ENCODE measurements at places on chromosomes 2 and 18.

GRCh38 chr2:86596118-86596517, 27.5 kb downstream of the RNF103 start:
- no peak for DNase-seq

GRCh38 chr2:58852243-58852642, 611.1 kb upstream of the FANCL start:
- no peak for DNase-seq

- DNase-seq, result no peak
These were observed 1.3 kb downstream of the TAF1B start for GRCh38 chr2:9844576-9844975.

- DNase-seq, result no peak
These were observed 114.9 kb upstream of the SEC11C start for GRCh38 chr18:59024829-59025228.

DNA sequence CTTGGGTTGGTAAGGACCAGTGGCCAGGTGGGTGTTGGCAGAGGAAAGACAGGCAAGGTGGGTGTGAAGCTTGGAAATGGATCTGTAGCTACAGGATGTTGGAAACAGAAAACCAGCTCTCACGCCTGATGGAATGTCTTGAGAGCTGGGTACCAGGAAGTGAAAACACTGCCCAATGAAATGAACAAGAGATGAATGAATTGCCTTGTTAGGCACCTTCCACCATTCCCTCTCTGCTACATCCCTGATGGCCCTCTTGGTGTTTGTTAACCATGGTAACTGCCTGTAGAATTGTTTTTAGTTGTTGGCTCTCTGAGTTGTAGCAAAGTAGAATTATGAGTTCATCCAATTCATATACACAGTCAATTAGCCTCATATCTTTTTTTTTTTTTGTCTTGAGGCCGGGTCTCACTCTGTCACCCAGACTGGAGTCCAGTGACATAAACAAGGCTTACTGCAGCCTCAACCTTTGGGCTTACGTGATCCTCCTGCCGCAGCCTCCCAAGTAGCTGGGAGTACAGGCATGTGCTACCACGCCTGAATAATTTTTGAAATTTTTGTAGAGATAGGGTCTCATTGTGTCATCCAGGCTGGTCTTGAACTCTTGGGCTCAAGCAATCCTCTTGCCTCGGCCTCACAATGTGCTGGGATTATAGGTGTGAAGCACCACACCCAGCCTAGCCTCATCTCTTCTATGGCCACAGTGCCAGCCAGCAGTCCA, 9.5 kb downstream of the KCMF1 start:
- no peak for DNase-seq

GRCh38 chr2:111691164-111691875, 192.7 kb downstream of the ANAPC1 start:
- DNase-seq, result no peak

GRCh38 chr2:142883526-142883925, 6.1 kb downstream of the KYNU start:
- no peak for DNase-seq

GRCh38 chr18:72762515-72763122, 105.2 kb downstream of the NETO1 start:
- no peak for DNase-seq

DNA sequence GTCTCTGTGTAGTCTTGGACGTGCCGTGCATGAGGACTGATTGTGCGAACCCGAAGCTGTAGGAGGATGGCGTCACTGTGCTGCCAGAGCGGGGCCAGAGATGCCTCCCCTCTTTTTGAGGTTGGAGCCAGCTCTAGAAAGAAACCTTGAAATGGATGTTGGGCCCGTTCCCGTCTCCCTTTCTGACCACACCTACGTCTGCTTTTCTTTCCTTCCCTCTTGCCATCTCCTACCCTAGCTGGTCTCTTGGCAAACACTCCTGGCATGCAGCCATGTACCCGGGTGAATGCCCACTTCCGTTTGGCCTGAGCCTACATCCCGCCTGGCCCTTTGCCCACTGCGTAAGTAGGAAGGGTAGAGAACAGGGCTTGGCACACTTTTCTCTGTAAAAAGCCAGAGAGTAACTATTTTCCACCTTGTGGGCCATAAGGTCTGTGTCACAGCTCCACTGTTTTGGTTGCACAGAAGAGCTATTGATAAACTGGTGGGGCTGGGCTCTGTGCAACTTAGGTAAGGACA, 37.4 kb downstream of the SH3BP4 start:
- DNase-seq, result no peak
